Endothelial cell (in vitro differentiated cells): ENCODE measurements at places on chromosomes 1 and 21. TPM values are rescaled to one million over a fixed set of nuclear protein-coding genes. Genes with fewer than 3 reads are reported as not detected.

DNA sequence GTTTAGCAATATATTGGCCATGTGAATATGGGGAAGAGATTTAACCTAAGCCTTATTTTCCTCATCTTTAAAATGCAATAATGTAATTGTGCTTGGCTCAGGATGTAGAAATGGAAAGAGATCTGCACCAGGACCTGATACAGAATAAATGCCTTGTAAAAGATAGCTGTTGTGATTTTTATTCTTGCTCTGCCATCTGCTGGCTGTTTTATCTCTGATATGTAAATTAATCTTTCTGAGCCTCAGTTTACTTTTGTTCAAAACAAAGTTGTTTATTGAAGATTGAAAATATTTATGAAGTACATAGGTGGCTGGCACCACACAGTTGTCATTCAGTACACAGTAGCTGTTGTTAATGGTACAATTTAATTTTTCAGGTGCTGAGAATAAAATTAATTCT lies 21.9 kb downstream of the ZYG11B start:
- no peak for DNase-seq

DNA sequence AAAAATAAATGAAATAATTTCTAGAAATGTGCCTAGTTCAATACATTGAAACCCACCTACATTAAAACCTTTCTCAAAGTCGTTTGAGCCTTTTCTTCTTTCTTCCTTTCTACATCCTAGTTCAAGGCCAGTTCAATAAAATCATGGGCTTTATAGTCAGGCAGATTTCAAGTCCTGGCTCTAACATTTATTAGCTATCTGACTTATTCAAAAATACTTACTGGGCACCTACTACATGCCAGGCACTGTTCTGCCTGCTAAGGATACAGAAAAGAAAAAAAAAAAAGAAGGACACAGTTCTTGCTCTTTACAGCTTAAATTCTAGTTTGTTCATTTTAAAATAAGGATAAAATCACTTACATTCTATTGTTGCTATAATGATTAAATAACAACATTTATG lies 134.2 kb upstream of the FGGY start:
- no peak for DNase-seq

- no peak for DNase-seq
Measured at GRCh38 chr1:36481771-36482723, 666 bp downstream of the CSF3R start.

DNA sequence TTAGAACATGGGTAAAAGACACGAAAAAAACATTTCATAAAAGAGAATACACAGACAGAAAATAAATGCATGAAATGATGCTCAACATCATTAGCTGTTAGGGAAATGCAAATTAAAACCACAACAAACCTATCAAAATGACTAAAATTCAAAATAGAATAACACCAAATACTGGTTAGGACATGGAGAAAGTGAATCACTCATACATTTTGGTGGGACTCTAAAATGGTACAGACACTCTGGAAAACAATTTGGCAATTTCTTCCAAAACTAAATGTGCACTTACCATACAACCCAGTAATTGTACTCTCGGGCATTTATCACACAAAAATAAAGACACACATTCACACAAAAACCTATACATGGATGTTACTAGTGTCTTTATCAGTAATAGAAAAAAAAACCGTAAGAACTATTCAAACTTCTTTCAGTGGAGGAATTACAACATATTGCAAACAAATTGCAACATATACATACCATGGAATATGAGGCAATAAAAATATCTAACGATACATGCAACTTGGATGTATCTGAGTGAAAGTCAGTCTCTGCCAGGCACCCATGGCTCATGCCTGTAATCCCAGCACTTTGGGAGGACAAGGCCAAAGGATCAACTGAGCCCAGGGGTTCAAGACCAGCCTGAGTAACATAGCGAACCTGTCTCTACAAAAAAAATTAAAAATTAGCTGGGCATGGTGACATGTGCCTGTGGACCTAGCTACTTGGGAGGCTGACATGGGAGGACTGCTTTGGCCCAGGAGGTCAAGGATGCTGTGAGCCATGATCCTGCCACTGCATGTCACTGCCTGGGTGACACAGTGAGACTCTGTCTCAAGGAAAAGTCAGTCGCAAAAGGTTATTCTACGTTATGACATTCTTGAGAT lies 19.6 kb downstream of the HSF2BP start:
- no peak for DNase-seq

DNA sequence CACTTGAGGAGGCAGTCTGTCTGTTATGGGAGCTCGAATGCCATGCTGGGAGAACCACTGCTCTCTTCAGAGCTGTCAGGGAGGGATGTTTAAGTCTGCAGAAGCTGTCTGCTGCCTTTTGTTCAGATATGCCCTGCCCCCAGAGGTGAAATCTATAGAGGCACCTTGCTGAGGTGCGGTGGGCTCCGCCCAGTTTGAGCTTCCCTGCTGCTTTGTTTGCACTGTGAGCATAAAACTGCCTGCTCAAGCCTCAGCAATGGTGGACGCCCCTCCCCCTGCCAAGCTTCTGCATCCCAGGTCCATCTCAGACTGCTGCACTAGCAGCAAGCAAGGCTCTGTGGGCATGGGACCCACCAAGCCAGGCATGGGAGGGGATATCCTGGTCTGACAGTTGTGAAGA lies 247.5 kb downstream of the LMX1A start:
- DNase-seq, result no peak

PPFIA4 gene
- total RNA-seq, result 4.0 TPM
